ENCODE measurements at places on chromosomes 1 and 21.

GRCh38 chr1:5637171-5637570 lies 355.1 kb downstream of the NPHP4 start:
- DNase-seq = no peak

- DNase-seq = no peak
These were observed 30.4 kb upstream of the SOX13 start for GRCh38 chr1:204042516-204042915.

DNA sequence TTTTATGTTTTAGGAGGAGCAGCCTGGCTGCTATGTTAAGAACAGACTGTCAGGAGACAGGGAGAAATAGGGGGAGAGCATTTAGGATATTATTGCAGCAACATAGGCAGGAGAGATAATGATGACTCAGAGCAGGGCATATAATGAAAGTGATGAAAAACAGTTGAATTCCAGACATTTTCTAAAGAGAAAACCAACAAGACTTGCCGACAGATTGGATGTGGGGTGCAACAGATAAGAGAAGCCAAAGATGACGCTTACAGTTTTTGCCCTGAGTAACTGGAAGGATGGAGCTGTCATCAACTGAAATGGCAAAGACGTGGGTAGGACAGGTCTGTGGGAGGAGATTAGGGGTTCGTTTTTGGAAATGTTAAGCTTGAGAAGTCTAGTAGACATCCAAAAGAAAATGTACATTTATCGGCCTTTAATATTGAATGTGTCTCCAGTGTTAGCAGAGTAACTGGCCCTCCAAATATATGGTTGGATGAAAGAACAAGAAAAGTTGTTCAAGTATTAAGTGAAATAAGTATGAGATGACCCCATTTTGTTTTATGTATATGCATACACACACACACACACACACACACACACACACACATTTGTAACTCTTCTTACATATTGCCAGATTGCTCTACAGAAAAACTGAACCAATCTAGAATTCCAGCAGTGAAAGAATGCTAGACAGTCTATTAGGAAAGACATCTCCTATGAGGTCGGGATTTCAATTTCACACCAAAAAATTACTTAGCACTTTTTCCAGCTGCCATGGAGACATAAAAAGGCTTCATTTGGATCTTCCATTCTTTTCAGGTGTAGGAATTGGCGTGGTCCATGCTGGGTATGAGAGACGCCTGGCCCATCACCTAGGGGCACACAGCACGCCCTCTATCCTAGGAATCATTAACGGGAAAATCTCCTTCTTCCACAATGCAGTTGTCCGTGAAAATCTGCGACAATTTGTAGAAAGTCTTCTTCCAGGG lies 17.2 kb downstream of the DNAJC16 start:
- no peak for DNase-seq

GRCh38 chr1:186643614-186644013 lies 36.6 kb downstream of the PTGS2 start:
- no peak for DNase-seq

DNA sequence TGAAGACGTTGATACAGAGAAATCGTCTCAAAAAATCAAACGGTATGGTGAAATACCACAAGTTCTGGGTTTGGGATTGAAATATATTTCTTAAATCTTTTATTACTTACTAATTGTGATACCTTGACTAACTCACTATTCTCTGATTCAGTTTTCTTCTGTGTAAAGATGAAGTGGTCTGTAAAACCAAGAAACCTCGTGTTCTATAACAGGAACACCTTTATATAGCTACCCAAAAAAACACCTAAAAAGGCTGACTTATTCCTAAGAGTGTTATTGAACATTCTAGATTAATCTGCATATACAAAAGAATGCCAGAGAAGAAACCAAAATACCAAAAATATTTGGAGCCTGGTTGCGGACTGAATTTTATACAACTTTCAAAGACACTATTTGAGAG lies 721 bp downstream of the LRRIQ3 start:
- DNase-seq = no peak

- no peak for DNase-seq
These were observed 111.6 kb downstream of the SPSB1 start for GRCh38 chr1:9404117-9404914.

DNA sequence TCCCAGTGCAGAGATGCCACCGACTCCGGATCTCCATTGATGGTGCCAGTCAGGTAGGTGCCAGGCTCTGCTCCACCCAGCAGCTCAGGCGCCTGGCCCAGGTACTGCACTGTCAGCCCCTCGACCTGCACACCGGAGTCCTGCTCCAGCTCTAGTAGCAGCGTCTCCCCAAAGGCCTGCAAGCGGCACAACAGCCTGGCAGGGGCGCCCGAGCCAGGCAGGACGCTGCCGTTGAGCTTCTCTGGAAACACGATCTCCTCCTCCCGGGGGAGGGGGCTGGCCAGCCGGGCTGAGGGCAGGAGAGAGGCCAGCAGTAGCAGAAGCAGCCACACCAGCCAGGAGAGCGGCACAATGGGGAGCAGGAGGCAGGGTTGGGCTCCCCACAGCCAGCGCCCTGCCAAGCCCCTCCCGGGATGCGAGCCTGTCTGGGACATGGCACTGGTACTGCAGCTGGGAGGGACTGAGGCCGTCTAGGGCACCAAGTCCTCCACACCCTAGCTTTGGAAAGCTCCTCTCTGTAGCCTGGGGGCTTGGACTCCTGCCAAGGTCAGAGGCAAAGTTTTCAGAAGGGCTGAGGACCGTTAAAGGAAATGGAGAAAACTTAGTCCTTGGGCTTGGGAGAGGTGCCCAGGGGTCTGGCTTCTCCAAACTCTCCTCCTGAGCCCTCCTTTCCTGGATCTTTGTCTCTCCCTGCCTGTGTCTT lies 509 bp downstream of the ADAMTS4 start:
- DNase-seq = no peak

DNA sequence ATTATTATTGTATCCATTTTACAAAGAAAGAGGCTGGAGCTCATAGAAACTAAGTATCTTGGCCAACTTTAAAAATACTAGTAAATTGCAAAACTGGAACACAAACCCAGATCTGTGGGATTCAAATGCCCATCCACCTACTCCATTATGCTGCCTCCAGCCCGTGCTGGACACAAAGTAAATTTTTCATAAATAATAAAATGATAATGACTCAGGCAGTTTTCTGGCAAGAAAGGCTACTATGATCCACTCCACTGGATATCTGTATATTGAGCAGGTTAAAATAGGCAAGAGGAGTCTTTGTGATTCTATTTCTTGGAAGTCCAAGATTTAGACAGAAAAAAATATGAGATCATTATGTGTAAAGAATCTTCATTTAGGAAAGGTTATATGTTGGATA lies 138.3 kb upstream of the DUSP10 start:
- DNase-seq = no peak

- no peak for DNase-seq
These were observed 719.8 kb upstream of the ADGRL4 start for GRCh38 chr1:79726321-79726720.

All from HuH-7.5 (cell line).